ENCODE measurements at places on chromosomes 1 and 21. TPM values are rescaled to one million over a fixed set of nuclear protein-coding genes. Genes with fewer than 3 reads are reported as not detected.

The LRRC71 gene
- 0.59 TPM for total RNA-seq

GRCh38 chr1:15256584-15256983, 9.6 kb downstream of the FHAD1 start:
- DNase-seq, result no peak

The UTS2 gene
- 0.29 TPM for total RNA-seq

DNA sequence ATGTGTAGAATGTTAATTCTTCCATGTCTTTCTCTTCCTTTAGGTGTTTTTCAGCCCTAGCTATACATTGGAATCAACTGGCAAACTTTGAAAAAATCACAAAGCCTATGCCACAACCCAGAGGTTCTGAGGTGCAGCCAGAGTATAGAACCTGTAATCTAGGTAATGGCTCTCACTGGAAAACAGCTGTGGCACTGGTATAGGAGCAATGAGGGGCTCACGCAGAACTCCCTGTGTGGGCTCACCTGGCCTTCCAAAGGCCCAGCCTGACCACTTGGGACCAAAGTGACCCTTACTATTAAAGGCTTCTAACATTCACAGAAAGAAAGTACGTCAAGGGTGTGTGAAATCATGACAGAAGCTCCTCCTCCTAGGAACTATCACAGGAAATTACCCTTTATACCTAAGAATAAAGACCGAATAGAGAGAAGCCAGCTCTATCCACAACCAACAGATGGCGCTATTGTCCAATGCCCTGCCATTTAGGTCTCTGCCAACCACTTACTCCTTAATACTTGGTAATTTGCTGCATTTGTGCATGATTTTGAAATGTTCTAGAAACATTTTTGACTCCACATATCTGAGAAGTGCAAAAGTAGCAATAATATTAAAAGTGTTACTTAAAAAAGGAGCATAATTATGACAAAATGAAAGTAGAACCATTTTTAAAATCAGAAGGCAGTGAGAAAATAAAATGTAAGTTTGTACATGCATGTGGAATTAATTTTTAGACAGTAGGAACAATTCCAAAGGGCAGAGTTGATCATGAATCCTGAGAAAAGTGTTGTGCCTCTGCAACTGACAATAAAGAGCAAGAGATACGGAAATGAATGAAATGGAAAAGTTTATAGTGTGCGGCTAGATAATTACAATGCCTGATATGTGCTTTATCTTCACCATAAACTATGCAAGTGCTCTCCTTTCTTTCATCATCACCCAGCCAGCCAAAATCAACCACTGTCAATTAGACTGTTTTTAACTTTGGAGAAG, 93.1 kb upstream of the HAO2 start:
- DNase-seq, result peak; percentile 35

The TMEM200B gene
- total RNA-seq, result 10.6 TPM
